ENCODE measurements at places on chromosomes 4 and X.
A peak's percentile ranks its signal among the peaks of the same experiment; 100 is the strongest.

DNA sequence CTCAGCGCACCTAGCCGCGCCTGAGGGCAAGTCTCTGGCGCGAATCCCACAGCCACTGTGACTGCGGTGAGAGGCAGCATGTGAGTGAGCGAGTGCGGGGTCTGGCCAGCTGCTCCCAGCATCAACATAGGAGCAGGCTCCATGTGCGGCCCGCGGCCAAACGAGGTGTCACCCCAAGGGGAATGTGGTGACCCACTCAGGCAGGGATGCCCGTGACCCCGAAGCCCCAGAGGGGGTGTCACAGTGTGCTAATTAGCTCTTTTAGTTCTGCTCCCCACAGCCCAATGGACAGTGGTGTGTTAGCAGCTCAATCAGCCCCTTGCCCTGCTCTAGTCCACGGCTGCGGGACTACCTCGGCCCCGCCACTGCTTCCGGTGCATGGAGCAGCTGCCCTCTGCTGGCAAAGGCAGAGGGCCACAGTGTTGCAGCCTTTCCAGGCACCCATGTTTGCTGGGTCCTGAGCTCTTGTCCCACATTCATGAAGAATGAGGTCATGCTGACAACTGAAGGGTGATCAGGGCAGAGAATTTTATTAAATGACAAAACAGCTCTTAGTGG lies 61.4 kb downstream of the AGA start:
- DNase-seq: no peak

DNA sequence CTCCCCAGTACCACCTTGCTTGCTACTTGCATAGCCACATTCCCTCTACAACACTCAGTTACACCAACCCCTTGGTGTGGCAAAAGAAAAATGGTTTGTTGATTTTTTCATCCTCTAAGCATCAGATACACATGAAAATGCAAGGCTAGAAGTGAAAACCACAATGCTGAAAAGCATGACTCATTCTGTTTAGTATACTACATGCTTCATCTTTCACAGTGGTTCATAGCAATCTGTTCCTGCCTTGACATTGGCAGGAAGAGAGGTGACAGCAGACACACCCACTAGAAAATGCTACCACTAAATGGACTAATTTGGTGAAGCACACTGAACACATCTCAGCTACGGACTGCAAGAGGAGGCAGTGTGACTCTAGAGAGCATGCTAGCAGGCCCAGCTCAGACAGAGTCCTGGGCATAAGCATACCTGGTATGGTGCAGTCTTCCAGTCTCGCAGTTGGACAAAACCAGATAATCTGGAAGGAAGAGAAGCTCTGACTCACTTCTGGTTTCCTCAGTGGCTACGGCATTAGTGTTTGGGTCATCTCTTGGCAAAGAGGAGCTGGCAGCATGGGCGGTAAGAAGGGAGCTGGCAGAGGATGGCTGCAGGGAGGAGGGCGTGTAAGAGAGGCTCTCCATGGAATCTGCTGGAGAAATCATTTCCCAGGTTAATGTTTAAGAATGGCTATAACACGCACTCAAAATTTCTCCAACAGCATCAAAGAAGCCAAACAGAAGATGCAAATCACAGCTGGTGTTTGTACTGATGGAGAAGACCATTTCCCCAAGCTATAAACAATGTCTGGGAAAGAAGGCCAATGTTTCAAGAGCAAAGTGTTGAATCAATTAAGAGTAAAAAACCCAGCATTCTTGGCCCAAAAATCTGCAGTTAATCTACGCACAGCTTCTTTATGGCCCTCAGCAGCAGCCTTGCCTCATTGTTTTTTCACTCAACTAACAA lies 37.8 kb downstream of the GAB3 start:
- DNase-seq: peak; percentile 66

- no peak for DNase-seq
These were observed 12.8 kb downstream of the PJA1 start for GRCh38 chrX:69152417-69152841.

DNA sequence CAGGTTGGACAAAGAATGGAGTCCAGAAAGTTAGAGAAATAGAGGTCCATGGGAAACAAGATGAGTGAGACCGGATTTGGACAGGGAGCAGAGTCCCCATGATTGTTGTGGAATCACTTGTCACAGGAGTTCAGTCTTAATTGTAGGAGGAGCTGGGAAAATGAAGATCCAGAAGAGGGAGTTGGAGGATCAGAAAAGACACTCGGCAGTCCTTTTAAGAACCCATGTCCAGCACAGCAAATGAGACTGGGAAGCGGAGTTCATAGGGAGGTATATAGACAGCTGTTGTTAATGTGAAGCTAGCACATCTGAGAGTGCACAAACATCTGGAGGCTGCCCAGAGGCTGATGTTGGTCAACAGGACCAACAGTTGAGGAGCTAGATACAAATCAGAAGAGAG lies 111.4 kb upstream of the RXFP1 start:
- no peak for DNase-seq

- no peak for DNase-seq
These were observed 724 bp downstream of the THOC2 start for GRCh38 chrX:123731987-123732669.

DNA sequence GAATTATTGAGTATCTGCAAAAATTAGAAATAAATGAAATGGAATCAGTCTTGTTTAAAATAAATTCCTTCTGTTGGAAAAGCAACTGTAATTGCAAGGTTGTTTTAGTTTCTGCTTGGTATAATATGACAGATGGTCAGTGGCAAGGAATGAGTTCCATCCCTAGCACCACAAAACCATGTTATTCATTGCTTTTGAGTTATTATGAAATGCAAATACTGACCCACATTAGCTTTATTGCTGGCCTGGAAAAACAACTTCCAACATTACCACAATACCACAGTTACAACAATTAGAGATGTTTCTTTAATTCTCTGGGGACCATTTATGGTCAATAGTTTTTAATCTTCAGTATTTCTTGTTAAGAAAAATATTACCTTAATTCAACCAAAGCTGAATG lies 194.4 kb downstream of the TMA16 start:
- DNase-seq: no peak

DNA sequence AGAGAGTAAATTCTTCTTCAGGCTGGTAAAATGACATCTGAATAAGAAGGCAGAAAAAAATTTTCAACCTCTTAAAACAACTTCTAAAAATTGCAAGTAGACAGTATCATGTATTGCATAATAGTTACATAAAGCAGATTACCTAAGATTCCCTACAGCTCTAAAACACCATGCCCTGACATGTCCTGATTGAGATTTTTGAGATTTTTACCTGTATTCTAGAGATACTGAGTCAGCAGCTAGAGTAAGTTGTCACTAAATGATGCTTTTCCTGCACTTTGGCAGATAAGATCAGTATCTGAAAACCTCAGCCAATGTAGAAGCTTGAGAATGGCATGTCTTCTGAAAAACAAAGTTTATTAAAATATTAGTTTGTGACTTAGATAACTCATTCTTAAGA lies 713.6 kb downstream of the CCSER1 start:
- DNase-seq: no peak

- DNase-seq: no peak
These were observed 20.4 kb downstream of the TMEM131L start for GRCh38 chr4:153486281-153487151.

DNA sequence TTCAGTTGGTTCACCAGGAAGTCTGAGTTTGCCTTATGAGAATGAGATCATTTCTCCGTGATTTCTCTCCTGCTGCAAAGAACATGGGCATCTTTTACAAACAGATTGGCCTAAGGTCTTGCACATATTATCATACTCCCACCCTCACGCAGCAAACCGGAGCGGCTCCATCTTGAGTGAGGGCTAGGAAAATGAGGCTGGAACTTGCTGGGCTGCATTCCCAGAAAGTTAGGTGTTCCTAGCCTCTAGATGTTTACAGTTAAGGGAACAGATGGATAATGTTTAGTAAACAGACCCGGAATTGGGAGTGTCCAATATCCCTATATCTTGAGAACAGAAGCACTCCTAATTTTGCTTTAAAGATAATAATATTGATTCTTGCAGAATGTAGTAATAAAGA lies 247.9 kb upstream of the VCX3A start:
- DNase-seq: no peak

GRCh38 chr4:95018785-95019184 lies 261.0 kb downstream of the BMPR1B start:
- DNase-seq: no peak

All from CD4-positive, alpha-beta T cell treated with Interferon alpha-2 for 1 hour (primary cell).